Stimulated activated CD8-positive, alpha-beta memory T cell treated with anti-CD3 and anti-CD28 coated beads, Interleukin-4, amount 100 ng/mL, for 1 hour (primary cell): ENCODE measurements at places on chromosomes 7 and 10.
A peak's percentile ranks its signal among the peaks of the same experiment; 100 is the strongest.

DNA sequence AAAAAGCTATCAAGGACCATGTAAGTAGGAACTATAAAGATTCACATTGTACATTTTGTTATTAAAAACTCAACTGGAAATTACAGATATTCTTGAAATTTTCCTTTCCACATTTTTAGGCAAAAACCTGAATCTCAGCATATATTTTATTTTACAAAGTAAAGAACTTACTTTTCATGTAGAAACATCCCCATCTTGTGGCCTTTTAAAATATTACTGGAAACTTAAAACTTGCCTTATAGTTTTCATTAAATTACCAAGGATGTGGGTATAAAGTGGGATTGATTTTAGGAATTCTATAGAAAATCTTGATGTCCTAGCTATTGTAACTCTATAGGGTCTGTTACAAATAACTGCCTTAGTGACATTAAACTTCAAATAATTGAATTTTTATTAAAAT lies 10.6 kb downstream of the DBF4 start:
- DNase-seq: no peak

DNA sequence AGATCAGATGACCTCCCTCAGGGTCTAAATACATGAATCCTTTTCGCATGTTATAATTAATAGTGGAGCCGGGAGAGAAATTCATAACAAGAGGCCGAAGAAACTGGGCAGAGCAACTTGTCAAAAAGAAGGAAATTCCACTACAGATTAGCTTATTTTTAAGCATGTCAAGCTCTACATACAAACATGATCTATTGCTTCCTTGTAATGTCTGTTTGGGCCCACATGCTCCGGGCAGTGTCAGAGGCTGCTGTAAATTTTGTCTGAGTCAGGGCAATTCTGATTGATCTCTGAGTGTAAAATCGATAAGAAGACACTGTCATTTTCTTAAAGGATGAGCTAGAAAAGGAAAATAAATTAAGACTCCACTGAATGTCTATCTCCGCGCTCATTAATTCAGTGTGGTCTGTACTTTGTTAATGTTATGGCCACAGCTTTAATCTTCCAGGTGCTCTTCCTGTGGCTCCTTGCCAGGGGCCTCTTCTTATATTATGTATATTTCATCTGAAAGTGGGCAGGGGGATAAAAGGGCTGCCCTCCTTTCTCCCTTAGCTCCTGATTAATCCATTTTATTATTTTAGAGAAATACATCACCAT lies 194.1 kb upstream of the SP8 start:
- no peak for DNase-seq

GRCh38 chr7:87704590-87704989 lies 76.4 kb downstream of the RUNDC3B start:
- no peak for DNase-seq

GRCh38 chr10:107554333-107554732 lies 389.8 kb upstream of the SORCS1 start:
- no peak for DNase-seq

GRCh38 chr7:90596671-90597562 lies 796 bp downstream of the CDK14 start:
- no peak for DNase-seq

GRCh38 chr10:51004776-51005175 lies 69.5 kb upstream of the PRKG1 start:
- DNase-seq: no peak

DNA sequence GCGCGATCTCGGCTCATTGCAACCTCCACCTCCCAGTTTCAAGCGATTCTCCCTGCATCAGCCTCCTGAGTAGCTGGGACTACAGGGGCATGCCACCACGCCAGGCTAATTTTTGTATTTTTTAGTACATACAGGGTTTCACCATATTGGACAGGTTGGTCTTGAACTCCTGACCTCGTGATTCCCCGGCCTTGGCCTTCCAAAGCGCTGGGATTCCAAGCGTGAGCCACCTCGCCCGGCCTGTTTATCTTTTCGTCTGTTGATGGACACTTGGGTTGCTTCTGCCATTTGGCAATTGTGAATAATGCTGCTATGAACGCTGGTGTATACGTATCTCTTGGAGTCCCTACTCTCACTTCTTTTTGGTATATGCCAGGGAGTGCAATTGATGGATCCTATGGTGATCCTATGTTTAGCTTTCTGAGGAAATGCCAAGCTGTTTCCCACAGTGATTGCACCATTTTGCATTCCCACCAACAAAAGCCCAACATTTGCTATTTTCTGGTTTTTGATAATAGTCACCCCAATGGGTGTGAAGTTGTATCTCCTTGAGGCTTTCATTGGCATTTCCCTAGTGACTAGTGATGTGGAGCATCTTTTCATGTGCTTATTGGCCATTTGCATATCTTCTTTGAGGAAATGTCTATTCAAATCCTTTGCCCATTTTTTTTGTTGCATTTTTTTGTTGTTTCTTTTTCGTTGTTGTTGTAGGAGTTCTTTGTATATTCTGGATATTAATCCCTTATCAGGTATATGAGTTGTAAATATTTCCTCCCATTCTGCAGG lies 3.5 kb downstream of the ANTXRL start:
- DNase-seq: no peak

DNA sequence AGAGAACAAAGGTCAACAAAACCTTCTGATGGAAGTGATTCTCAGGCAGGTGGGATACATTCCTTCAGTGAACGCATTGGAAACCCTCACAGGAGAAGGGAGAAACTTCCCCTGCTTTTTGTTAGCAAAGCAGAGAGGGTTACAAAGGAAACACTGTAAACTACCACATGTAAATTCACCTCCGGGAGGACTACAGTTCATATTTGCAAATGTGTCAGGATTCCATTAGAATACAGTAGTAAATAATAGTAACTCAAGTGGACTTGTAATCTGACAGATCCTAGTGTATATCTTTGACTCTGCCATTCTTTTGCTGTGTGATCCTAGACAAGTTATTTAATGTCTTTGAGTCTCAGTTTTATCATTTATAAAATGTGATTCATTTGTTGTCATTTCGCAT lies 504.3 kb upstream of the NRP1 start:
- no peak for DNase-seq

DNA sequence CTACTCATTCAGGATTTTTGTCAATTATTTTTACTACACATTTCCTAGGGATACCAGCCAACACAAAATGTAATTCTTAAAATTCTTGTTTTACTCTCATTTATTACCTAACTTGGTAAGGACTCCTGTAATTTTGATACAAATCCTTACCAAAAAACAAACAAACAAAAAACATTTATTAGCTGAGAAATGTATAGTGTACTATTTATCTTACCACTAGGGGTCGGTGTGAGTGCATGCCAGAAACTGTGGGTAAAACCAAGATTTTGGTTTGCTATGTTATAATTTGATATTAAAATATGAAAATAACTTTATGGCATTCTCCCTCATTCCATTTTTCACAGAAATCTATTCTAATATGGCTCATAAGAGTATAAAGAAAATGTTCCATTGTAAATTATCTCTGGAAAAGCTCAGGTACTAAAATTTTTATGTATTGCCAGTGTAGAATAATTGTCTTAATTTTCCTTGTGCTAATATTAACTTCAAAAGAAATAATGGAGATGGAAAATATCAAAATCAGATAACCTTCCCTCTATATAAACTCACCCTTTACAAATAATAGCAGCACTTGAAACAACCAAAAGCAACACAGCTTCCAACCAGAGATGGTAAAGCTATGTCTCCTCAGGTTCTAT lies 290.8 kb upstream of the PCDH15 start:
- DNase-seq: no peak

DNA sequence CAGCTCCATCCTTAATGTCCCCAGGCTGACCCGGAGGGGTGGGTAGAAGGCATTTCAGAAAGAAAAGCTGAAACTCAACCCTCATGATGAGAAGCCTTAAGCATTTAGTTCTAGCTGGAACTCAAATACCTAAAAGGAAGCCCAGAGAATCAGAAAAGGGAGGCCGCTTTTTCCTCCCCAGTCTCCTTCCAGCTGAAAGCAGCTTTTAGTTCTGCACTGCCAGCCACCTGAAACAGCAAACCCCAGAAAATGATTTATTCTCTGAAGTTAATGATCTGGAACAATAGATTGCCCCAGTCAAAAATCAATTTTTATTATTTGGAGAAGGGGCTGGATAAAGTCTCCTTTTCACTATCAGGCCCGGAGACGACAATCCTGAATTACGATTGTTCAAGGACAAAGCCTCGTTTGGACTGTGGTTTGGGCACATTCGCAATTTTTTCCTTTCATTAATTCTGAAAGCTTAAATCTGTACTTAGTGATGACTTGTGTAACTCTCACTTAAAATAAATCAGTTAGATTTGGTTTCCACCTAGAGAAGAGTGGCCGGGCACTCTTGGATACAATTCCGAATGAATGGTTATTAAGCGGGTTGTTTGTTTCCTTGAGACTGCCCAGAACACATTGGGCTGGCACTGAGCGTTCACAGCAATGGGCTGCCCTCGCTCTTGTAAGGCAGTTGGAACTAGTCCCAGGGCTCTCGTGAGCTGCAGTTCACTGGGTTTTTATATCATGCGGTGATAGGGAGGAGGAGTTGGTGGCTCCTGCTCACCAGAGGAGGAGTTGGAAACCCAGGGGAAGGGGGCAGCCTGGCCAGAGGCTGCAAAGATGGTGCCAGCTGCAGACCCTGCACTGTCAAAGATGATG lies 262.2 kb downstream of the CCSER2 start:
- DNase-seq: no peak

GRCh38 chr10:72887043-72887442 lies 6.5 kb upstream of the OIT3 start:
- no peak for DNase-seq

DNA sequence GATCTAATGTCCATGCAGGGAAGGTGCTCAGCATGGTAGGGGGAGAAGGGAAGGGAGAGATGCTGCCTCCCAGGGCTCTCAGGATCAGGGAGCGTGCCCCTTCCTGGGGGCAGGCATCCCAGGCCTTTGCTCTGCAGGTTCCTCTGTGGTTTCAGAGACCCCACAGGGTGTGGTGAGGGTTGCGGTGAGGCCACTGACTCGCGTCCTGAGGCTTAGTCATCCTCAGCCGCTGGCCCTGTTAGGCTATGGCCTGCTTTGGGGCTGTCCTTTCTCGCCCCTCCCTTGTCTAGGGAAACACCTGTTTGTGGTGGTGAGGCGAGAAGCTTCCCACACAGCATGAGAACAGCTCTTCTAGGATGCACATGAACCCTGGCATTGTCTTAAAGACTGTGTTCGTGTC lies 558.3 kb upstream of the FOXK1 start:
- DNase-seq: no peak

GRCh38 chr7:115363916-115364315 lies 442.0 kb downstream of the MDFIC start:
- DNase-seq: no peak

- no peak for DNase-seq
Measured at GRCh38 chr10:108608860-108609259, 1314.5 kb downstream of the XPNPEP1 start.

- DNase-seq: no peak
Measured at GRCh38 chr7:27952456-27953285, 212.7 kb downstream of the TAX1BP1 start.

- no peak for DNase-seq
Measured at GRCh38 chr7:114554781-114555537, 140.3 kb downstream of the FOXP2 start.

DNA sequence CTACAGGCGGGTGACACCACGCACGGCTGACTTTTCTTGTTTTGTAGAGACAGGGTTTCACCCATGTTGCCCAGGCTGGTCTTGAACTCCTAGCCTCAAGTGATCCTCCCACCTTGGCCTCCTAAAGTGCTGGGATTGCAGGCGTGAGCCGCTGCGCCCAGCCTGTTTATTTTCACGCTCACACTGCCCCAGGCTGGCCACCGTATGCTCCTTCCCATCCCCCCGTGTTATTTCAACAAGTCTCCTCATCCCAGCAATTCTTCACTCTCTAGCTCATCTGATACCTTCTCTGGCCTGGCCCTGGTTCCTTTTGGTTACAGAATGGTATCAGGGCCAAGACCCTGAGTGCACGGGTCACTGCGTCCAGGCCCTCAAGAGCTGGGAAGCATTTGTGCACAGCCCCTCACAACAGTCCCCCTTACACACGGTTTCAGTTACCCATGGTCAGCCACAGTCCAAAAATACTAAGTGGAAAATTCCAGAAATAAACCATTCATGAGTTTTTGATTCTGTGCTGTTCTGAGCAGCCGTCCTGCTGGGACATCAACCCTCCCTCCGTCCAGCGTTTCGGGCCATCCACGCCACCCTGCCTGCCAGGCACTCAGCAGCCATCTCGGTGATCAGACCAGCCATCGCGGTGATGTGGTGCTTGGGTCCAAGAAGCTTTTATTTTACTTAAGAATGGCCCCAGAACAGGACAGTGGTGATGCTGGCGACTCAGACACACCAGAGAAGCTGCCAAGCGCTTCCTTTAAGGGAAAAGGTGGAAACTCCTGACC lies 8.9 kb downstream of the COX19 start:
- DNase-seq: no peak

DNA sequence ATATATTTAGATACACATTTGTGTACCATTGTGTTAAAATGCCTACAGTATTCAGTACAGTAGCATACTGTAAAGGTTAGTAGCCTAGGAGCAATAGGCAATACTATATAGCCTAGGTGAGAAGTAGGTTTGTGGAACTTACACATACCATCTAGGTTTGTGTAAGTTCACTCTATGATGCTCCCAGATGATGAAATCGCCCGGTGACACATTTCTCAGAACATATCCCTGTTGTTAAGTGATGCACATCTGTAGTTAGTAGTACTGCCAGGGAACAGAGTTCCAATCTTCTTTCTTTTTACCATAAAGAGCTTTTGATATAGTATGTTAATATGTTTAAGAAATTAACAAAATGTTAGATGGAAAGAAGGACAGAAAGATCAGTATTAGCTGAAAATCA lies 138.2 kb downstream of the SNX13 start:
- DNase-seq: no peak

DNA sequence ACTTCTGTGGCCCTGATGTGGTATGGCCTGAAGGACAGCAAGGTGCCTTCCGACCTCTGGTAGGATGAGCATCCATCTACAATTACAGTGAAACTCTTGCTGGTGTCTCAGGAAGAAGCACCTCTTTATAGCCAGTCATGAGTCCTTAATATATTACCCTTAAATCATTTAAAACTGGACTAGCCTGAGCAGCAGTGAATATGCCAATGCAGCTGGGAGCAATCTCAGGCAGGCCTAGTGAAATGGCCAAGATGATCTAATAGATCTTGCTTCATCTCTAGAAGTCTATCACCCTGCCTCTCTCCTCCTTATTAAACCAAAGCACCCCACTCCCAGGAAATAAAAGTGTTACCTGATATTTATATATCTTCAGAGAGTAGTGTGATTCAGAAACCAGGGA lies 66.7 kb upstream of the SORCS3 start:
- no peak for DNase-seq

GRCh38 chr10:96229568-96230030 lies 41.8 kb downstream of the BLNK start:
- peak; percentile 40 for DNase-seq

GRCh38 chr10:78772986-78773530 lies 295.7 kb upstream of the ZMIZ1 start:
- no peak for DNase-seq

- no peak for DNase-seq
Measured at GRCh38 chr7:122055073-122055472, 89.0 kb downstream of the AASS start.

GRCh38 chr7:152663931-152664330 lies 12.0 kb downstream of the XRCC2 start:
- DNase-seq: no peak
